ENCODE measurements at places on chromosomes 11 and 22.
A peak's percentile ranks its signal among the peaks of the same experiment; 100 is the strongest.

GRCh38 chr22:38984224-38984623 lies 2.1 kb downstream of the APOBEC3B start:
- ATAC-seq = no peak

DNA sequence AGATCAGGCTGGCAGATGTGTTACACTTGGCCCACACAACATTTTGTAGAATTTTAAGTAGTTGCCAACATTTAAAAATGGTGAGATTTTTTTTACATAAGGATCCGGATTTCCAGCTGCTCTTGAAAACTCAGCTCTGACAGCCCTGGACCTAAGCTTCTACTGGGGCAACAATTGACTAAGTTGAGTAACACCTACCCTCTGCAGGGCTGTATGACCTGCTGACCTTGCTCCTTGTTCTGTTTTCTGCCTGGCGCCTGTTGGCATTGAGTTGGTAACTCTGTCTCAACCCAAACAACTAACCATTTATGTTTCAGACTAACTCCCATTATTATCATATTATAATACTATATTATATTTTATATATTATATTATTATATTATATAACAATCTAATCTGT lies 21.1 kb upstream of the LRRC55 start:
- no peak for ATAC-seq

- ATAC-seq = no peak
Measured at GRCh38 chr11:61846362-61847020, 18.4 kb downstream of the FADS2 start.

GRCh38 chr22:26357813-26358212 lies 71.2 kb upstream of the ASPHD2 start:
- no peak for ATAC-seq

- no peak for ATAC-seq
Measured at GRCh38 chr11:8403310-8403709, 139.6 kb upstream of the LMO1 start.

DNA sequence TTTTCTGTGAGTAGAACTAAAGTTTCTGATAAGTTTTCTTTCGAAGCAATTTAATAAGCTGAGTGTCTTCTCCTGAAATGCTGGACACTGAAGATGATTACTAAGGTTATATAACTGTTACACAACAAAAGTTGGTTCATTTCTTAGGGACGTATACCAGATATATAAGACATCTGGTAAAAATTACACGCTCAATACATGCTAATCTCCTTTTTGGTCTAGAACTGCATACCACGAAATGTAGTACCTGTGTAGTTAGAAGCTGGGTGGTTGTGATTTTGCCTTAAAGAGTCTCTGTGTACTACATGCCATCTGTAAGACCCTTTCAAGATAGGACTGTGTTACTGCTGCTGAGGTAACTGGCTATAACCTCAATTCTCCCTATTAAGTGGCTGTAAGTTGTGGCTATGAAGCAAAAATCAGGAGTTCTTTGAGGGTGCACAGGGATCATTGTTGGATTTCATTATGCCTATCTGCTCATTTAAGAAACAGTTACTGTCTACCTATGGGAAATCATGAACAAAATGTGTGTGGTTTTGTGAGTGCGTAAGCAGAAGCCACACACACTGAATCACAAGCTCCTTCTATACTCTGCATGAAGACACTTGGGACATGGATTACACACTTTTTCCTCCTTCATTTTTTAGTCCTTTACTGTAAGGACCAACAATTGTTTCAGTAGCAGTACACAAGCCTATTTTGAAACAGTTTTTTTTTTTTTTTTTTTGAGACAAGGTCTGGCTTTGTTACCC lies 195.9 kb downstream of the SWAP70 start:
- no peak for ATAC-seq

- ATAC-seq = no peak
Measured at GRCh38 chr11:19805827-19806226, 93.2 kb downstream of the NAV2 start.

DNA sequence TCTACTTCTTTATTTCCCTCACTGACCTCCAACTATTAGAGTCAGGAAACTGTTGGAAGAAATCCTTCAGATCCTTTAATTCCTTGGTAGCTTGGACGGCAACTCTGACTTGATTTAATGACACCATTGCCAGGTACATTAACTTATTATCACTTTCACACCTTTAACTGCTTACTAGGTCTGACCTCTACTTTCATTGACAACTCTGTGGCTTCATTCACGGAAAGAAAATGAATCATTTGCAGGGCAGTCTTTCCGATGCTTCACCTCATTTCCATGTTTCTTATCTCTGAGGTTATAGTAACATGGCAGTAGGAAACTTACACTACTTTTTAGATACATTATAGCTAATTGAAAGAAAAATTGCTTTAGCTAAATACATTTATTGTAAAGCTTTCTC lies 82.6 kb upstream of the PDGFD start:
- no peak for ATAC-seq

DNA sequence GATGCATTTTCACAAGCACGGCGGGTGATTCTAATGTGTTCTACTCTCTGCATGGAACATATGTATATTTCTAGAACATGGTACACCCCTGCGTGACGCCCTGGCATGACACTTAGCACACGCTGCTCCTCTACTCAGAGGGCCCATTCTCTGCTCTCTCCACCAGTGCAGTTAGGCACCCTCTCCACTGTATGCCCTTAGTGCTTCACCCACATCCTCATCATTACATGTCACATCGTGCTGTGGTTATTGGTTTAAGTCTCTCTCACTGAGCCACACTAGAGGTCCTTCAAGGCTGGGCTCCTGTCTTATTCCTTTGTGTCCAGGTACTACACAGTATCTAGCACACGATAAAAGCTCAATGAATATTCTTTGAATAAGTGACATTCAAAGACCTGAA lies 16.7 kb downstream of the TMPRSS13 start:
- no peak for ATAC-seq

DNA sequence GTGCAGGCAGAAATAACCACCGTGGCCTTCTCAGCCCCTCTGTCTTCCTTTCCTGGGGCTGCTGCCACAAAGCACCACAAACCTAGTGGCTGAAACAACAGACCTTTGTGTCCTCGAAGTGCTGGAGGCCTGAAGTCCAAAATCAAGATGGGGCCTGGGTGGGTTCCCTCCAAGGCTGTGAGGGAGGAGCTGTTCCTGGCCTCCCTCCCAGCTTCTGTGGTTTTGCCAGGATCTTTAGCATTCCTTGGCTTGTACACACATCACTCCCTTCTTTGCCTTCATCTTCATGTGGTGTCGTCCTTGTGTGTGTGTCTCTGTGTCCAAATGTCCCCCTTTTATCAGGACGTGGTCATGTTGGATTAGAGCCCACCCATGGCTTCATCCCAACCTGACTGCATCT lies 29.0 kb upstream of the PARVG start:
- ATAC-seq = peak; percentile 31

DNA sequence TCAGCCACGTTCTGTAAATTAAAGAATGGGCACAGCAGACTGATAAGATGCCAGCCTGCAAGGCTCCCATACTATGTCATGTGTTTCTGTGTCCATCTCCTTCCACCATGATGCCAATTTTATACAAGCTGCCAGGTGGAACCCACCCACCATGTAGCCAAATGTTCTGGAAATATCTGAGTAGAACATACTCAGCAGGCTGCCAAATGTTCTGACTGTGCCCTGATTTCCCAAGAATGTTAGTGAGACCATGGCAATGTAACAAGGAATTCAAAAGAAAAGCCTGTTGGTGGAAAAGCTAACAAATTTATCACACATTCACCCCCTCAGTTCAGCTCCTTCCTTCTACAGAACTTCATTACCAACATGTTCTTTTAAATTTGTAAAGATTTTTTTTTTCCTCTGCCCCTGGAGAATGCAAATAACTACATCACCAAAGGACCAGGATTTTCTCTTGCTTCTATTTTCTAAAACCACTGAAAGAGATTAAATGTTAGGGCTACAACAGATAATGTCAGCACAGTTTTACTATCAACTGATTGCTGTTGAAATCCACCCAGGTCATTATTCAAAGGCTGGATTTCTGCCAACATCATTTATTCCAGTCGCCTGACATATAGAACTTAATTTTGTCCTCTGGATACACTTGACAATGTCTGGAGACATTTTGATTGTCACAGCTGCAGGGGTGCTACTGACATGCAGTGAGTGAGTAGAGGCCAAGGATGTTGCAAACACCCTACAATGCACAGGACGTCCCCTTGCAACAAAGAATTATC lies 3.1 kb downstream of the DMC1 start:
- ATAC-seq = peak; percentile 6
